Breast epithelium (tissue), 4 donors: ENCODE measurements at places on chromosomes 6 and 20. TPM values are rescaled to one million over a fixed set of nuclear protein-coding genes. Genes with fewer than 3 reads are reported as not detected.

HTR1B gene
- total RNA-seq: not detected

- H3K27ac ChIP-seq: no peak overlapping the region
- H3K4me3 ChIP-seq: no peak overlapping the region
- no peaks in the 10 kb centered on the region for H3K27me3 ChIP-seq
- no peaks in the 10 kb centered on the region for H3K4me1 ChIP-seq
- H3K36me3 ChIP-seq: peaks cover 6% of the 10 kb centered on the region
These were observed 48.9 kb downstream of the VTA1 start for GRCh38 chr6:142195862-142196541.

- peak overlapping the region; percentile 4 for H3K27ac ChIP-seq
- H3K36me3 ChIP-seq: no peaks in the 10 kb centered on the region
These were observed 44.3 kb upstream of the SLC4A11 start for GRCh38 chr20:3283222-3283820.

GRCh38 chr6:140058863-140059262 lies 684.4 kb upstream of the CITED2 start:
- H3K27ac ChIP-seq: no peak overlapping the region
- H3K4me1 ChIP-seq: no peaks in the 10 kb centered on the region
- H3K4me3 ChIP-seq: no peak overlapping the region
- no peaks in the 10 kb centered on the region for H3K36me3 ChIP-seq

BHLHE23 gene
- not detected for total RNA-seq

DNA sequence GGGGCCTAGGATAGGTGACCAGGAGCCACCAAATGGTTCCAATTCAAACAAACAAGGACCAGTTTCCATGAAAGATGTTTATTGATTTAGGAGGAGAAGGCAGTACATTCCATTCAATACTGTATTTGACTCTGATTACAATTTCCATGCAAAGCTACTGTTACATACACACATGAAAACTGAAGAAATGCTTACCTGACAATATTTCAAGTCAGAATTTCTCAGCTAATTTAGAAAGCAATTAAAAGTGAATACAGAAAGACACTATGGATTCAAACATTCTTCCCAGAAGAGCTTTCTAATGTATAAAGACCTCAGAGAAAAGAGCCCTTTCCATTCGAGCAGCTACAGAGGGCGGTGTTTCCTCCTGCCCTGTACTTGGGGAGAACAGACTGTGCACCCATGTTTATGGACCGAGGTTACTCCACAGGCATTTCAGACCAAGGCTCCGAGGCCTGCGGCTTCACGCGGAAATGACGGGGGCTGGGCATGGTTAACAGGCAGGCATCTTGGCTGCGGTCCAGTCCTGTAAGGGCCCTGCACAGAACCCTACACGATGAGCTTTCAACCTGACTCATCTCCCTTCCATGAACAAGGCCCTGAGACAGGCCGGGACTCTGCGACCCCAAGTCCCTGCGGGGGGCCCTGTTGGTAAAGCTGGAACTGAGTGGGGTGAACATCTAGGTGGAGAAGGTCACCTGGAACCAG lies 25.7 kb upstream of the TCFL5 start:
- no peaks in the 10 kb centered on the region for H3K27me3 ChIP-seq
- peak; percentile 75 for DNase-seq
- no peak overlapping the region for H3K27ac ChIP-seq
- no peak overlapping the region for H3K4me3 ChIP-seq
- H3K36me3 ChIP-seq: no peaks in the 10 kb centered on the region
- no peaks in the 10 kb centered on the region for H3K4me1 ChIP-seq

MYLK2 gene
- total RNA-seq: not detected

HLA-DQA1 gene
- 19.2 TPM for total RNA-seq

DNA sequence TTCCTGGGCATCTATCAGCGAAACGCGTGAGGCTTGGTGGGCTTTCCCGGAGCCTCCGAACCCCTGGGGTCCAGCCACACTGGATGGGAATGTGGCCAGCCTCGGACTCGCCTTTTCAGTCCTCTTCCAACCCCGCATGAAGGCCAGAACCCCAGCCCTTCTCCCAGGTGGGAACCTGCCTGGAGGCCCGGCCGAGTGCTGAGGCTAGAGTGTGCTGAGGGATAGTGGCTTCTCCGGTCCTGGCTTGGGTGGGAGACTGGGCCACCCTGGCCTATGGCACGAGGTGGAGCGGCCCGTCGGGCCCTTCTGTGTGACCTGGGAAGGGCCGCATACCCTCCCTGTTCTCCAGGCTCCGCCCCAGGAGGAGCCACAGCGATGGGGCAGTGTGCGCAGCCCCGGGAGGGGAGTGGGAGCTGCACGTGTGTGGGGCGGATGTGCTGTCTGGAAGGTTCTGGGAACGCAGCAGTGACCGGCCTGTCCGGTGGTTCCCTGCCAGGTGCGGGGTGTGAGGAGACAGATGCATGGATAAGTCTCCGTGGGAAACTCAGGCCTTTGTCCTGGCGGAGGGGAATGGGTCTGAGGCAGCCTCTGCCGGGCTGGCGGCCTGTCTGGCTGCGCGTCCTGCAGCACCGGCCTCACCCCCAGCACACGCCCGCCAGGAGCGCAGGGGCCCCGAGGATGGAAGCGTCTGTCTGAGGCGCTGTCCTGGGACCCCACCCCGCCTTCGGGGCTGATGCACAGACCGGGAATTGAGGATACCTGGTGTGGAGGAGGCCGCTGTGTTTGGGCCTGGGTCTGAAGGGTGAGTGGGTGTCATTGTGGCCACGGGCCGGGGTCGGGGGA lies 1.1 kb upstream of the BHLHE23 start:
- no peak overlapping the region for H3K4me3 ChIP-seq
- DNase-seq: no peak
- peaks cover 77% of the 10 kb centered on the region for H3K27me3 ChIP-seq
- H3K4me1 ChIP-seq: peaks cover 6% of the 10 kb centered on the region

RIMS1 gene
- 1.3 TPM for total RNA-seq

DNA sequence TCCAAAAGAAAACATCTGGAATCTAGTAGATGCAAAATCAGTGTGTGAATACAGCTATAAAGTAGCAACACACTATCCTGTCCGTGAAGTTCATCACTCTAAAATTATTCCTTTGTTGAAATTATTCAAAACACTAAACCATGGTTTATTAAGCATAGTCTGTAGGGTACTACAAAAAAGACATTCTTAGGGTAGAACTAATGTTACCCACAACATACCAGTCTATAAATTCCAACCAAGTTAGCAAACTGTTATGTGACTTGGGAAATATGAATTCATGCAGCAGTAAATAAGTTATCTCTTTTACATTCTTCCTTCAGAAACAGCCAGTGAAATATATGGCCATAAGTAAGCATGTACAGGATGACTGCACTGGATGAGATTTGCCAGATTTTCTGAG lies 580.3 kb upstream of the ADGRB3 start:
- no peaks in the 10 kb centered on the region for H3K36me3 ChIP-seq
- no peak overlapping the region for H3K27ac ChIP-seq
- no peak overlapping the region for H3K4me3 ChIP-seq
- H3K27me3 ChIP-seq: no peaks in the 10 kb centered on the region

GRCh38 chr6:54988576-54988975 lies 142.0 kb downstream of the FAM83B start:
- no peaks in the 10 kb centered on the region for H3K36me3 ChIP-seq
- H3K27ac ChIP-seq: no peak overlapping the region
- H3K4me1 ChIP-seq: no peaks in the 10 kb centered on the region
- H3K27me3 ChIP-seq: no peaks in the 10 kb centered on the region

- no peak overlapping the region for H3K4me3 ChIP-seq
- no peaks in the 10 kb centered on the region for H3K4me1 ChIP-seq
- H3K27me3 ChIP-seq: no peaks in the 10 kb centered on the region
- peak; percentile 71 for DNase-seq
- no peaks in the 10 kb centered on the region for H3K36me3 ChIP-seq
- H3K27ac ChIP-seq: peak overlapping the region; percentile 42
These were observed 13.5 kb upstream of the KCNK16 start for GRCh38 chr6:39335780-39336545.

DNA sequence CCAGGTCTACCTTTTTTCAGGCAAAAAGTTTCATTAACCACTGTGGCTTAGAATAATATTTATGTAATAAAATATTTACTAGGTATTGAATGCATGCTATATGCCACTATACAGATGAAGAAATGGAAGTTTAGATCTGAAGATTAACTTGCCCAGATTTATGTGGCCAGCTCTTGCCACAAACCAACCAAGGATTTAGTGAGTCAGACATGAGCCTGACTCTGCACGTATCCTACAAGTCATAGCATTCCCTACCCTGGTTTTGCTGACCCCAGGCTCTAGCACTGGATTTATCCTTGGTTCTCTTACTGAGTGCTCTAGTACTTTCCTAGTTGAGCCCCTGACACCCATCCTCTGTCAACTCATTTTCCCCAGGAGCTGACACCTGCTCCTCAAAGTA lies 75.4 kb downstream of the ANKEF1 start:
- H3K27me3 ChIP-seq: no peaks in the 10 kb centered on the region
- no peak for DNase-seq
- H3K27ac ChIP-seq: no peak overlapping the region
- no peak overlapping the region for H3K4me3 ChIP-seq
- H3K36me3 ChIP-seq: no peaks in the 10 kb centered on the region

GRCh38 chr20:58907320-58908137 lies 55.0 kb downstream of the GNAS start:
- peak overlapping the region; percentile 82 for H3K27ac ChIP-seq
- DNase-seq: peak; percentile 93
- H3K4me3 ChIP-seq: peak overlapping the region; percentile 29

DNA sequence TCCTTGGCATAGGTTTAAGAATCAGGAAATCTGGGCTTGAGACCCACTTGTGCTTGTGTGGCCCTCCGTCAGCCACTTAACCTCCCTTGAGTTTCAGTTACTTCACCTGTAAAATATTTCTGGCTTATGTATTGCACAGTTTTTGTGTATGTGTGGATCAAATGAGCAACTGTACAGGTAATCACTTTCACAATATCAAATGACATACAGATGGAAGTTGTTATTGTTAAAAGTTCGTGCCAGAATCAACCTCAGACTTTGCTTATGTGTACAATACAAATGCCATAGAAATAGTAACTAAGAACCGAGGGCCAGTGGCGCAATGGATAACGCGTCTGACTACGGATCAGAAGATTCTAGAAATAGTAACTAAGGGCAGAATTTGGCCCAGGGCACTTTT lies 65.6 kb upstream of the KIF13A start:
- no peaks in the 10 kb centered on the region for H3K4me1 ChIP-seq
- no peaks in the 10 kb centered on the region for H3K27me3 ChIP-seq
- H3K27ac ChIP-seq: peak overlapping the region; percentile 78
- no peak for DNase-seq
- H3K36me3 ChIP-seq: no peaks in the 10 kb centered on the region

DNA sequence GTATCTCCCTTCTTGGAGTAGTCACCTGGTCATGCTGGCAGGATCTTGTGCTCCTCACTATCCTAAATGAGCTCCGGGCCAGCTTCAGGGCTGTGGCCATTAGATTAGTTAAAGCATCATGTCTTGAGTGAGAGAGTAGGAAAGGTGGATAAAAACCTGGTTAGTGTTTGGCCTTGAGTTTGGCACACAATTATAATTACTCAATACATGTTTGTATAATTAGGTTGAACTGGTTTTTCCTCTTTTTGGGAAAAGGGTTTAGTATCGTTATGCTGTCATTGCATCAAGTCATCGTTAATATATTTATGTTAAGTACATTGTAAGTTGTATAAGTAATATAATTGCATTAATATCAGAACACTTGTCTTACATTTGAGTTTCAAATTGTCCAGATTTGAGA lies 126.3 kb downstream of the CDKAL1 start:
- no peak overlapping the region for H3K4me3 ChIP-seq
- no peaks in the 10 kb centered on the region for H3K36me3 ChIP-seq
- no peaks in the 10 kb centered on the region for H3K27me3 ChIP-seq
- no peaks in the 10 kb centered on the region for H3K4me1 ChIP-seq
- no peak for DNase-seq

GRCh38 chr6:44255871-44256774 lies 1.2 kb downstream of the SLC35B2 start:
- H3K27me3 ChIP-seq: no peaks in the 10 kb centered on the region
- no peaks in the 10 kb centered on the region for H3K36me3 ChIP-seq
- peak overlapping the region; percentile 93 for H3K27ac ChIP-seq
- DNase-seq: no peak
- peak overlapping the region; percentile 100 for H3K4me3 ChIP-seq

- no peaks in the 10 kb centered on the region for H3K4me1 ChIP-seq
- DNase-seq: no peak
- H3K27ac ChIP-seq: no peak overlapping the region
- H3K27me3 ChIP-seq: no peaks in the 10 kb centered on the region
These were observed 207.4 kb upstream of the ZNF217 start for GRCh38 chr20:53800883-53801604.

DNA sequence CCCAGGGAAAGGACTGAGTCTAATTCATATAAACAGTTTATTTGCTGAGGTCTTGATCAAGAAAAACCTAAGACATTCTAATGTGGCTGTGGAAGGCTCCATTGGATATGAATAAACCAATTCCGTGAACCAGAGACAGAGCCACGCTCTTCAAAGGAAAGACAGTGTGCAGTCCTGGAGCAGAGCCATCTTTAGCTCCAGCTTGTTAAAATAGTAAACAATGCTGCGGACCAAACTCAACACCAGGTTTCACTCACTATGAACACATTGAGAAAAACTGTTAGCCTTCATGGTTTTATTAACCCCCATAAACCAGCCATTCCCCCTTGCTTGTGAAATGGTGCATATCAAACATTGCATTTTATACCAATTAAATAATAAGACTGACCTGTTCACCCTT lies 61.9 kb downstream of the COL9A1 start:
- no peaks in the 10 kb centered on the region for H3K4me1 ChIP-seq
- H3K27me3 ChIP-seq: no peaks in the 10 kb centered on the region
- no peaks in the 10 kb centered on the region for H3K36me3 ChIP-seq
- H3K4me3 ChIP-seq: no peak overlapping the region

GRCh38 chr6:117264369-117264691 lies 1.0 kb upstream of the VGLL2 start:
- peak overlapping the region; percentile 69 for H3K4me3 ChIP-seq
- H3K36me3 ChIP-seq: no peaks in the 10 kb centered on the region
- H3K27me3 ChIP-seq: no peaks in the 10 kb centered on the region
- DNase-seq: no peak

GRCh38 chr6:34093854-34094430 lies 51.9 kb downstream of the GRM4 start:
- no peak overlapping the region for H3K27ac ChIP-seq
- H3K4me1 ChIP-seq: no peaks in the 10 kb centered on the region
- H3K36me3 ChIP-seq: no peaks in the 10 kb centered on the region
- H3K4me3 ChIP-seq: no peak overlapping the region
- H3K27me3 ChIP-seq: peaks cover 3% of the 10 kb centered on the region

- H3K27ac ChIP-seq: no peak overlapping the region
- H3K36me3 ChIP-seq: no peaks in the 10 kb centered on the region
- DNase-seq: no peak
- no peak overlapping the region for H3K4me3 ChIP-seq
- H3K27me3 ChIP-seq: no peaks in the 10 kb centered on the region
These were observed 620.3 kb upstream of the CDH4 start for GRCh38 chr20:60631585-60632287.

GRCh38 chr6:104326173-104327001 lies 533.3 kb downstream of the HACE1 start:
- no peaks in the 10 kb centered on the region for H3K36me3 ChIP-seq
- no peak overlapping the region for H3K4me3 ChIP-seq

CRIP3 gene
- 1.9 TPM for total RNA-seq

- H3K27ac ChIP-seq: peak overlapping the region; percentile 70
- H3K4me1 ChIP-seq: peaks cover 4% of the 10 kb centered on the region
- peak overlapping the region; percentile 16 for H3K4me3 ChIP-seq
- peaks cover 25% of the 10 kb centered on the region for H3K27me3 ChIP-seq
These were observed 5.1 kb upstream of the TCEA2 start for GRCh38 chr20:64057628-64058498.
